ENCODE measurements at places on chromosomes 2 and 18.

DNA sequence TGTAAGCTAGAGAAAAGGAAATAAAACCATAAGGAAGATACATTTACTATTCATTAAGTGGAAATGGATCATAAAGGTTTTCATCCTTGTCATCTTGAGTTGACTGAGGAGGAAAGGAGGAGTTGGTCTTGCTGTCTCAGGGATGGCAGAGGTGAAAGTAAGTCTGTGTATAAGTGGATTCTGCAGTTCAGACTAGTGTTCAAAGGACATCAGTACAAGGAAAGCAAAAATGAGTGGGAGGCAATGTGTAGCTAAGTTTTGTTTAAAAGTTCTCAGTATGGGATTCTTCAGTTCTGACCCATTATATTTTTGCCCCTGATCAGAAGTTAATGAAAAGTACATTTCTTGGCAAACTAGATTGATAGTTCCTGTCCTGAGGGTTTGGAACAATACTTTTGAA is 18.9 kb downstream of the SLC20A1 start:
- DNase-seq = no peak

GRCh38 chr2:209476367-209477208 is 52.7 kb downstream of the MAP2 start:
- no peak for DNase-seq

- DNase-seq = no peak
Measured at GRCh38 chr2:218638372-218638771, 21.1 kb downstream of the ZNF142 start.

- DNase-seq = no peak
Measured at GRCh38 chr18:3654442-3655253, 204.7 kb downstream of the TGIF1 start.

Measured in foreskin melanocyte (primary cell).